Neural progenitor cell (in vitro differentiated cells): ENCODE measurements at places on chromosomes 16 and 17. TPM values are rescaled to one million over a fixed set of nuclear protein-coding genes. Genes with fewer than 3 reads are reported as not detected.
A peak's percentile ranks its signal among the peaks of the same experiment; 100 is the strongest.

DNA sequence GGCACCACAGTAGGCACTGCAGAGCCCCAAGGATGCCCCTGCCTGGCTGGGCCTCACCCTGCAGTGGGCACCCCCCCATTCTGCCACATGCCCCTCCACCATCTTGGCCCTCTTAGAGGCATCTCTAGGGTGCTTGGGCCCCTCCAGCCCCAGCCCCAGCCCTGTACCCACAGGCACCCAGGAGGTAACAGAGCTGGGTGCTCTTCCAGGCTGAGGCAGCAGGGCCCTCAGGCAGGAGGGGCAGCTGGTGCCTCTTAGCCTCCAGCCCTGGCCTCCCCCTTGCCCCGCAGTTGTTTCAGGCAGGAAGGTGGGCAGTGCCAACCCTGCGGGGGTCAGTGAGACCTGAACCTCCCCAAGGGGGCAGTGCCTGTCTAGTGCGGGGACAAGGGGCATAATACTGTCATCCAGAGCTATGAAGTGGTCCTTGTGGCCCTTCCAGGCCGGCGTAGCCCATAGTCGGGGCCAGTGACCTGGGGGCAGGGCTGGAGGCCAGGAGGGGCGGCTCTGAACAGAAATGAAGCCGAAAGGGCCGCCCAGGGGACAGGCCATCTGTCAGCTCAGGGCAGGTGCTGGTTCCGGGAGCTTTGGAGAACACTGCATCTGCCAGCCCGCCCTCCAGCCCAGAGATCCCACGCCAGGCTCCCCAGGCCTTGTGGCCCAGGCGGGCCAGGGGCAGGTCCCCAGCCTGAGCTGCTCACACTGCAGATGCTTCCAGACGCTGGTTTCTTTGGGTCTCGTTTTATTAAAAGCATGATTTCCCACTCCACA, 4.9 kb upstream of the AATK start:
- no peak overlapping the region for H3K27ac ChIP-seq
- no peak for DNase-seq
- H3K27me3 ChIP-seq = peaks cover 9% of the 10 kb centered on the region
- H3K36me3 ChIP-seq = no peaks in the 10 kb centered on the region

The TMIGD1 gene
- total RNA-seq = not detected in 2 replicates

GRCh38 chr17:55168958-55169687, 95.6 kb upstream of the HLF start:
- H3K36me3 ChIP-seq = no peaks in the 10 kb centered on the region
- H3K27ac ChIP-seq = no peak overlapping the region
- DNase-seq = no peak
- no peak overlapping the region for H3K4me3 ChIP-seq
- no peaks in the 10 kb centered on the region for H3K27me3 ChIP-seq

- H3K36me3 ChIP-seq = no peaks in the 10 kb centered on the region
- no peak for DNase-seq
- H3K27me3 ChIP-seq = no peaks in the 10 kb centered on the region
- no peak overlapping the region for H3K4me3 ChIP-seq
- no peaks in the 10 kb centered on the region for H3K4me1 ChIP-seq
Observed at GRCh38 chr16:76780556-76780955, 410.4 kb upstream of the MON1B start.

DNA sequence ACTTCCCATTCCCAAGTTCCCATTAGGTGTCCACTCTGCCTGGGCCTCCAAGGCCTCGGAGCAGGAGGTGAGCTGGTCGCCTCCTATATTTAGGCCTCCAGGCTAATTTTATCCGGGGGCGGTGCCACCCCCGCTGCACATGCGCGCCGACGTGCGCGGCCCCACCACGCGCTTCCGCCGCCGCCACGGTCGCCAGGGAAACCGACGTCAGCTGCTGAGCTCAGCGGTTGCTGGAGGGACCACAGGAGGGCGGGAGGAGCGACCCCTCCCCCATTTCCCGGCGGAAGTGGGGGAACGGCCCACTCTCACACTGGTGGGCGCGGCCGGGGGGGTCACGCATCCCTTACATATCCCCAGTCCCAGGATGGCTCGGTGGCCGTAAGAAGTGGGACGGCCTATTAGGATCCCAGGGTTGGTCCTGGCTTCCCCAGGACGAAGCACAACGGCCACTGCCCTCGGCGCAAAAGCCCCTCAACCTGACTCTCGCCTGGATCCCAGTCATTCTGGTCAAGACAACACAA, 1.0 kb downstream of the PER1 start:
- no peaks in the 10 kb centered on the region for H3K27me3 ChIP-seq
- peaks cover 18% of the 10 kb centered on the region for H3K4me1 ChIP-seq
- peak overlapping the region; percentile 69 for H3K4me3 ChIP-seq
- H3K27ac ChIP-seq = no peak overlapping the region
- no peaks in the 10 kb centered on the region for H3K36me3 ChIP-seq
- DNase-seq = peak; percentile 86

The MAP2K4 gene
- 57.0 and 61.9 TPM in 2 replicates for total RNA-seq

- no peaks in the 10 kb centered on the region for H3K4me1 ChIP-seq
- H3K4me3 ChIP-seq = no peak overlapping the region
- no peaks in the 10 kb centered on the region for H3K27me3 ChIP-seq
Observed at GRCh38 chr17:82003411-82004381, 19.0 kb downstream of the CENPX start.

- H3K4me1 ChIP-seq = peaks cover 37% of the 10 kb centered on the region
- H3K27me3 ChIP-seq = peaks cover 56% of the 10 kb centered on the region
Observed at GRCh38 chr16:1980770-1981087, 540 bp downstream of the NOXO1 start.

DNA sequence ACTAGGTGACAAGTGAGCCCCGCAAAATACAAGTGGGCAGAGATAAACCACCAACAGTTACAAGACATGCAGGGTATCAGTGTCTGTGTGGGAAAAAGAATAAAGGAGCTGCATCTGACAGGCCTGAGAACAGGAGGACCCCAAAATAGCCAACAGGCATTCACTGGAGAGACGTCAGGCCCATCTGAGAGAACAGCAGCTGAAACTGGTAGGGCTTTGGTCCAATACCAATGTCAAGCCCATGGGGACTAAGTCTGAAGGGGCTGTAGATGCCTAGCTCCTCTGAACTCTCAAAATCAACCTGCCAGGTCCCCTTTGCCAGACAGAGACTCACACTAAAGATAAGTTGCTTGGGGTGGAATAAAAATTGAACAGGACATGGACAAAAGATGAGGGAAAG, 30.5 kb upstream of the TANC2 start:
- no peaks in the 10 kb centered on the region for H3K36me3 ChIP-seq
- no peak for DNase-seq
- H3K27me3 ChIP-seq = no peaks in the 10 kb centered on the region
- no peaks in the 10 kb centered on the region for H3K4me1 ChIP-seq
- no peak overlapping the region for H3K27ac ChIP-seq

DNA sequence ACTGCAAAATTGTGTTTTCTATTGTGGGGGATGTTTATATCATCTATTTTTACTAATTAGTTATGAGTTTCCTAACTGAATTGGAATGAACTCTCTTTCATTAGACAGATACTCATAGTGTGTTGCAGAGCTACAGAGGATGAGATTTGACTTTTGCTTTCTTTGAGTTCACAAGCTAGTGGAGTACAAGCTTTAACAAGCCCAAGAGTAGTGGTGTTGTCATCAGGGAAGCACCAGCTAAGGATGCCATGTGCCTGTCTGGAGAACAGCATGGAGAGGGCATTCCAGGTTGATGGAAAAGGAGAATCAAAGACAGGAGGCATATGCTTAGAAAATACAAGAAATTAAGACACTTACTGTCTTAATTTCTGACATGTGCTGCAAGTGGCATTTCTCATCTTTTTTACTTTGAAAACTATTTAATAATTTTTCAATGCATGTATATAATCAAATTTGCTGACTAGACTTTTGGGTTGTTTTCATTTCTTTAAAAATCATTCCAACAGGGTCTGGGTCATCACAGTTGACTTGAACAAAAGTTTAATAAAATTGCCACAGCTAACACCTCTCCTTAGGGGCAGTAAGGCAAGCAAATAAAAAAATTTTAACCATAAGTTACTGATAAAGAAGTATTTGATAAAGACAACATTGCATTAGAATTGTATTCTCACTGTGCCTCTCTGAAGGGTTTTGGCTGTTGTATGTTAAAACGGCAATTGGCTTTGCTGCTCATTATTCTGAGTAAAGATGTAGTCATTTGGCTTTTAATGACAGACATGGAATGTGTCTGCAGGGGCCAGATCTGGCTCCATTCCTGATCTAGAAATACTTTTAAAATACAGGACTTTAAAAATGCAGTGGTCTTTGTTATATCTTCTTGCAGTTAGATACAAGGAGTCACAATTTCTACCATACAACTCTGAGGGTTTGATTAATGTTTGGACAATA, 323.7 kb upstream of the CDH11 start:
- no peak overlapping the region for H3K27ac ChIP-seq
- DNase-seq = no peak
- H3K4me3 ChIP-seq = no peak overlapping the region
- no peaks in the 10 kb centered on the region for H3K27me3 ChIP-seq
- H3K4me1 ChIP-seq = no peaks in the 10 kb centered on the region

GRCh38 chr17:79619636-79620206, 8.9 kb upstream of the RBFOX3 start:
- no peaks in the 10 kb centered on the region for H3K27me3 ChIP-seq
- H3K27ac ChIP-seq = no peak overlapping the region
- no peak overlapping the region for H3K4me3 ChIP-seq

DNA sequence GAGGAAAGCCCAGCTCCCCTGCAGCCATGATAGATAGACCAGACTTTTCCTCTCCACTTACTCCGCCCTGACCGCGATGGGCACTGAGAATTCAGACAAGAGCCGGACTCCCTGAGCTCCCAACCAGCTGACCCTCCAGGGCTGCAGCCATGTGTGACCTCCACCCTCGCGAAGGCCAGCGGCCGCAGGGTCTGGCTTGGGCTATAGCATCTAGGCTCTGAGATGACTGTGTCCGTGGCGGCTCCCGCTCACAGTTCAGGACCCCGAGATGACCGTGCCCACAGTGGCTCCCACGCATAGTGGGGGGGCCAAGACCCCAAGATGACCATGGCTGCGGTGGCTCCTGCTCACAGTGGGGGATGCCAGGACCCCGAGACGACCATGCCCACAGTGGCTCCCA, 18.0 kb downstream of the ZFPM1 start:
- H3K36me3 ChIP-seq = no peaks in the 10 kb centered on the region
- no peak for DNase-seq
- H3K4me3 ChIP-seq = no peak overlapping the region
- peaks cover 8% of the 10 kb centered on the region for H3K4me1 ChIP-seq
- H3K27me3 ChIP-seq = no peaks in the 10 kb centered on the region

DNA sequence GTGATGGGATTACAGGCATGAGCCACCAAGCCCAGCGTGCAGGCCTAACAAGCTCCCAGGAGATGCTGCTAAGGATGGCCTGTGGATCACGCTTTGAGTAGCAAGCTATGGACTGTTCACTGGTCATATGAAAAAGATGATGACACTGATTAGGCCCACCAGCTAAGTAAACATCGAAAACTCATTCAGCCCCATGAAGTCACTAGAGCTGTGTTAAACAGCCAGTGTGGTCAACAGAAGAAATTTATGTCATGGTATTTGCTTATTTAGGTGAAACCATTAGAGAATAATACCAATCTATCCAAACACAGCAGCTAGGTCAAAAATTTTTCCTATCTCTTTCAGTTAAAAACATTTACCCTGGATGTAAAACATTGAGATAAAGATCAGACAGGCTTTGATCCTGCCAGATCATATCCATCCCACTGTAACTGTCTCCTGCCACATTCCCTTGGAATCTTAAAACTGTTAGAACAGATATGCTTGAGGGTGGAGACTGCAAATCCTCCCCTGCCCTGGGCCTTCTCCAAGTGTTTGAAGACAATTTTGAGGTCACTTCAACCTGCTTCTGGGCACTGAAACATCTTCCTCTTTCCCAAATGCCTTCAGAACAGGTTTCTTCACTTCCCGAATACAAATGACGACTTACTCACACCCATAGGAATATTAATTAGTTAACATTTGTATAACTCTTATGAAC, 30.9 kb downstream of the HOXB1 start:
- no peaks in the 10 kb centered on the region for H3K36me3 ChIP-seq
- H3K27me3 ChIP-seq = peaks cover 100% of the 10 kb centered on the region
- H3K4me1 ChIP-seq = no peaks in the 10 kb centered on the region
- H3K4me3 ChIP-seq = no peak overlapping the region
- H3K27ac ChIP-seq = no peak overlapping the region

GRCh38 chr16:14635395-14636165, 2.8 kb downstream of the BFAR start:
- no peaks in the 10 kb centered on the region for H3K27me3 ChIP-seq
- peak; percentile 41 for DNase-seq
- peak overlapping the region; percentile 28 for H3K4me3 ChIP-seq
- H3K27ac ChIP-seq = no peak overlapping the region
- peaks cover 22% of the 10 kb centered on the region for H3K4me1 ChIP-seq
- no peaks in the 10 kb centered on the region for H3K36me3 ChIP-seq

The HIGD1B gene
- not detected in 2 replicates for total RNA-seq

The SPATA32 gene
- not detected in 2 replicates for total RNA-seq

- H3K27ac ChIP-seq = no peak overlapping the region
- no peak overlapping the region for H3K4me3 ChIP-seq
- DNase-seq = no peak
- no peaks in the 10 kb centered on the region for H3K27me3 ChIP-seq
- no peaks in the 10 kb centered on the region for H3K4me1 ChIP-seq
- no peaks in the 10 kb centered on the region for H3K36me3 ChIP-seq
Observed at GRCh38 chr16:79876332-79876730, 275.8 kb upstream of the MAF start.

The STAT5B gene
- total RNA-seq = 90.7 and 96.4 TPM in 2 replicates

The NFATC2IP gene
- 33.2 and 58.4 TPM in 2 replicates for total RNA-seq

The MILR1 gene
- not detected in 2 replicates for total RNA-seq
